ENCODE measurements at places on chromosomes 6 and 20. TPM values are rescaled to one million over a fixed set of nuclear protein-coding genes. Genes with fewer than 3 reads are reported as not detected.
A peak's percentile ranks its signal among the peaks of the same experiment; 100 is the strongest.

The CALHM5 gene
- 0.33 TPM for total RNA-seq

- no peak for DNase-seq
- H3K4me1 ChIP-seq: peaks cover 17% of the 10 kb centered on the region
- no peaks in the 10 kb centered on the region for H3K27me3 ChIP-seq
- H3K4me3 ChIP-seq: no peak overlapping the region
These were observed 7.8 kb downstream of the TP53INP2 start for GRCh38 chr20:34711813-34712430.

DNA sequence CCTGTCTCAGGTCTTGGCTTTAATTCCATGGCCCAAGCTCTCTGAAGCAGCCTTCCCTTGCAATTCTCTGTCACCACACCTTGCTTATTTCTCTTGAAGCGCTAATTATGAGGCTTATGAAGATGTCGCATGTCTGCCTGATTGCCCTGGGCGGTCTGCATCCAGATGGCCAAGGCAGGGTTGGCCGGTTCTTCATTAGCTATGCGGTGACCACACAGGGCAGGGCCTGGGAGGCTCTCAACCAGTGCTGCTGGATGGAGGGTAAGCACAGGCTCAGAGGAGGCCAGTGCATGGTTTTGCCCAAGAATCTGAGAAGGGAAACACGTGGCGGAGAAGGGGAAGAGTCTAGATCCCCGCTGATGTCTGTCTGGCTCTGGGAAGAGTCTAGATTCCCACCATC lies 528.7 kb downstream of the CDH26 start:
- no peak overlapping the region for H3K27ac ChIP-seq
- DNase-seq: no peak
- H3K4me3 ChIP-seq: no peak overlapping the region
- H3K36me3 ChIP-seq: no peaks in the 10 kb centered on the region
- no peaks in the 10 kb centered on the region for H3K4me1 ChIP-seq

The POM121L2 gene
- not detected for total RNA-seq

DNA sequence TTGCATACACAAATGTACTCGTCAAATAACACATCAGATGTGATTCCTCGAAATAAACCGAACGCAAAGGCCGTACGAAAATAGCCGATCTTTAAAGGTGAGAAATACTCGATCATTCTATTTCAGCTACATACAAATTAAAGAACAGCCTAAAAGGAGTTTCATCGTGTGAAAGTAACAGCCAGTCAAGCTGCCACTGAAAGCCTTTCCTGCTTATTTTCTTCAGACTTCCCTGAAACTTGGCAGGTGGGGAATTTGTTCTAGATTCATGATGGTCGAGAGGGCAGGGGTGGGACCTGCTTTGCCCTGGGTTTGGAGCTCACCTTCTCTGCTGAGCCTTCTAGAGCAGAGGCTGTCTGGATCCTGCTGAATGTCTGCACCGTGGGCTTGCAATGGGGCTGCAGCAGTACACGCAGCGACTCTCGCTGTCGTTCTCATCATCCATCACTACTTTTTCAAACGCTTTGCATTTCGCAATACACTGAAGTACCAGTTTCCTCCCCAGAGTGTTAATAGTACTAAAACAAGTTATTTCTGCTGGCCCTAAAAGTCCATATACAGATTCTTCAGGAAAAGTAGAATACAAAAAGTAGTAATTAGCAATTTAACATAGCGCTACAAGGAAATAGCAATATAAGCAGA lies 16.2 kb downstream of the FOXC1 start:
- no peak for DNase-seq
- H3K27ac ChIP-seq: no peak overlapping the region
- no peaks in the 10 kb centered on the region for H3K4me1 ChIP-seq
- no peaks in the 10 kb centered on the region for H3K27me3 ChIP-seq

- H3K4me3 ChIP-seq: no peak overlapping the region
- H3K27me3 ChIP-seq: no peaks in the 10 kb centered on the region
- H3K27ac ChIP-seq: no peak overlapping the region
- H3K4me1 ChIP-seq: no peaks in the 10 kb centered on the region
These were observed 72.5 kb downstream of the DZANK1 start for GRCh38 chr20:18394363-18394762.

DNA sequence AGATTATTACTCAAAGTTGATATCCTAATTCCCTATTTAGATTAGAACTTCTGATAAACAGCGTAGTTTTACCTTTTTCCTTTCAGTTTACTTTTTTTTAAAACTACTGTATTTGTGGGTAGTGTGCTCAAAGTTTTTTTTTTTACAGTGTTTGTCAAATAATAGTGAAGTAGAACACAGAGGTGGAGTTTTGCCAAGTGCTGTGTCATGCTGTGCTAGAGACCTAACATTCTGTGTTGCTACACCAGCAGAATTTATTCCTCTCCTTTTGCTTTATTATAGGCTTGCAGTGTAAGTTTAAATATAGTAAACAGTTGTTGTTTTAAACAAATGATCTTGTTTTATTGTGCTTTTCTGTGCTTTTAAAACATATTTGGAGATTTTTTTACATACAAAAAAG lies 125.4 kb downstream of the HIVEP1 start:
- no peaks in the 10 kb centered on the region for H3K27me3 ChIP-seq
- DNase-seq: peak; percentile 74
- H3K27ac ChIP-seq: no peak overlapping the region
- no peak overlapping the region for H3K4me3 ChIP-seq
- no peaks in the 10 kb centered on the region for H3K4me1 ChIP-seq

GRCh38 chr6:10402648-10403311 lies 12.1 kb downstream of the TFAP2A start:
- peaks cover 18% of the 10 kb centered on the region for H3K27me3 ChIP-seq
- no peak overlapping the region for H3K27ac ChIP-seq
- DNase-seq: no peak
- H3K4me3 ChIP-seq: no peak overlapping the region
- H3K4me1 ChIP-seq: peaks cover 13% of the 10 kb centered on the region

The HTR1E gene
- not detected for total RNA-seq

DNA sequence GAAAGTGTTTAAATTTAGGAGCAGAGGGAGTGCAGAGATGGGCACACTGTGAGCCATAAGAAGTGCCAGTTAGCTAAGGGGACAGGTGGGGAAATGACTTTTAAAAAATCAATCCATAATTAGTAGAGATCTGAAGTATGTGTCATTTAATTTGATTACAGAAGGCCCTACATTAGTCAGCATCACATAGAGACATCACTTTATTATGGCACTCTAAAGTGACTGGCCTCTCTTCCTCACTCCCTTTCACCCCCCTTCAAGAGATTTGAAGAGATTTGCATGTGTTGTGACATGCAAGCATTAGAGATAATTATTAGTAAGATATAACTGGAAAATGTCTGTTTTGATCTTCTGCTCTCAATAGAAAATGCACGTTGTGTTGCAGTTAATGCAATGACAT lies 86.7 kb downstream of the SLX4IP start:
- no peaks in the 10 kb centered on the region for H3K36me3 ChIP-seq
- no peak overlapping the region for H3K27ac ChIP-seq
- no peaks in the 10 kb centered on the region for H3K27me3 ChIP-seq

The DPPA5 gene
- not detected for total RNA-seq

DNA sequence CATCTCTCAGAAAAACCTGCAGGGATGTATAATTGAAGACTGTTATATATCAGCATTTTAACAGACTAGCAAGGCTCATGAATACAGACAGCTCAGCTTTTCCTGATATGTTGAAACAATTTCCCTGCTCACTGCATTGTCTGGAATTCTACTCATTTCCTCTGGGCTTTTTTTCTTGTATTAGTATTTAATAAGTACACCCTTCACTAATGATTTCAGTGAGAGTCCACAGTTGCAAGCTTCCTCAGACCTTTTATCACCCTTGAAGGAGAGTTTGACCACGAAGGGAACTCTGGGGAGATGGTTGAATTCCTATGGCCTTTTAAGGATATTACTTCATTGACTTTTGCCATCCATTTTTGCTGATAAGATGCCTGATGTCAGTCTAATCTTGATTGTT lies 248.7 kb downstream of the ADGB start:
- H3K27me3 ChIP-seq: no peaks in the 10 kb centered on the region
- DNase-seq: no peak
- H3K4me1 ChIP-seq: no peaks in the 10 kb centered on the region
- H3K4me3 ChIP-seq: no peak overlapping the region
- H3K36me3 ChIP-seq: no peaks in the 10 kb centered on the region
- no peak overlapping the region for H3K27ac ChIP-seq

The OR2H1 gene
- not detected for total RNA-seq

The PRDM13 gene
- total RNA-seq: not detected

The HLA-DQA1 gene
- total RNA-seq: 10.4 TPM

- no peaks in the 10 kb centered on the region for H3K4me1 ChIP-seq
- H3K36me3 ChIP-seq: no peaks in the 10 kb centered on the region
These were observed 7.2 kb downstream of the HLA-G start for GRCh38 chr6:29834564-29835436.

- no peak overlapping the region for H3K27ac ChIP-seq
- H3K27me3 ChIP-seq: no peaks in the 10 kb centered on the region
- H3K4me1 ChIP-seq: no peaks in the 10 kb centered on the region
- H3K4me3 ChIP-seq: no peak overlapping the region
These were observed 518.3 kb upstream of the ZNF337 start for GRCh38 chr20:26214991-26215390.

The ALDH8A1 gene
- 0.66 TPM for total RNA-seq

DNA sequence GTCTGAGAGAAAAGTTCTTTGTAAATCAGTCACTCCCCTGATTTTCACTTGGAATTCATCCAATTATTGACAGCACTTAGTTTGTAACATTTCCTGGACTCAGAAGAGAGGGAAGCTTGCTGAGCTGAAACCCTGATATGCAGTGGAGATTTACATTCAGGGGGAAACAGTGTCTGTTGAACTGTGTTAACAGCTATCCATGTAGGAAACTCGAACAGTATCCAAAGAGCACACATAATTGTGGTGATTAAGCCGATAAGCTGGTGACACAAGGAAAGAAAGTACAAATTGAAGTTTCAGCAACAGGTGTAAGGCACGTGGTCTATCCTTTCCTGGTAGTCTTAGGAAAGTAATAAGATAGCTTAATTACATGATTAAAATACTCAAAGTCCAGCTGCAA lies 78.1 kb upstream of the FLRT3 start:
- no peak for DNase-seq
- H3K4me1 ChIP-seq: peaks cover 8% of the 10 kb centered on the region
- no peak overlapping the region for H3K27ac ChIP-seq
- no peaks in the 10 kb centered on the region for H3K27me3 ChIP-seq

GRCh38 chr20:62142252-62143080 lies 728 bp downstream of the PSMA7 start:
- H3K27me3 ChIP-seq: no peaks in the 10 kb centered on the region
- peak overlapping the region; percentile 2 for H3K4me3 ChIP-seq
- peak overlapping the region; percentile 92 for H3K27ac ChIP-seq
- H3K4me1 ChIP-seq: peaks cover 34% of the 10 kb centered on the region

GRCh38 chr6:149872233-149872632 lies 8.1 kb upstream of the LRP11 start:
- no peaks in the 10 kb centered on the region for H3K36me3 ChIP-seq
- H3K27ac ChIP-seq: no peak overlapping the region
- no peak overlapping the region for H3K4me3 ChIP-seq
- H3K4me1 ChIP-seq: no peaks in the 10 kb centered on the region
- no peak for DNase-seq

The RSPH4A gene
- not detected for total RNA-seq

DNA sequence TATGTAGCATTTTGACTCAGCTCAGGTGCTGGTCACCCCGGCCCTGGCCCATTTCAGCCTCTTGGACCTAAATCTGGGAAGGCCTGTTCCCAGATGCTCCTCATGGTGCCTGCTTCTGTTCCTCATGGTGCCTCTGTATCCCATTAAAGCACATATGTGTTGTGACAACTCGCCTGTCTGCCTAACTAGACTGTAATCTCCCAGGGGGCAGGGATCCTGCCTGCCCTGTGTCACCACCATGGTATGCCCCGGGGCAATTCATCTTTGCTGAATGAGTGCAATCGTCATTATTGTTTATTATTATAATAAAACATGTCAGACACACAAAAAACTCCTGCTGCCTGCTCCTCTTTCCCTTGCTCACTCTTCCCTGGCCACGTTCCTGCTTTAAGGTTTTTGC lies 62.0 kb downstream of the ZFP64 start:
- H3K36me3 ChIP-seq: no peaks in the 10 kb centered on the region
- H3K4me1 ChIP-seq: no peaks in the 10 kb centered on the region
- no peak for DNase-seq
- no peak overlapping the region for H3K4me3 ChIP-seq
- H3K27ac ChIP-seq: no peak overlapping the region
- no peaks in the 10 kb centered on the region for H3K27me3 ChIP-seq

The BPIFB1 gene
- not detected for total RNA-seq

DNA sequence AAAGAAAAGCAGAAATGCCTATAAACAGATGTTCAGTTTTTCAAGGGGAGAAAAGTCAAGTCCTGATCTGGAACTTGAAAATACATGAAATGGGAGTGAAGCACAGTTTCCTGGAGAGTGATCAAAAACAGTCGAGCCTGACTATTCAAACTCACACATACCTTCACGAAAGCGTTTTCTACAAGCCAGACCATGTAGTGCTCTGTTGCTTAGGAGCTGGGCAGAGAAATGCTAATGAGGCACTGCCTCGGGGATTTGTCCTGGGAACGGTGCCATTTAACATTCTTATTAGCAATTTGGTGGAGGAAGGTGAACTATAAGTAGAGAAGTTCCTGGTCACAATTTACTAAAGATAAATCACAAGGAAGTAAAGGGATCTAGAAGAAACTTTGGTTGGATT lies 5.9 kb downstream of the NHSL1 start:
- peak; percentile 52 for DNase-seq
- peak overlapping the region; percentile 65 for H3K27ac ChIP-seq
- H3K27me3 ChIP-seq: no peaks in the 10 kb centered on the region
- H3K4me3 ChIP-seq: no peak overlapping the region

The PDE10A gene
- total RNA-seq: 16.8 TPM

GRCh38 chr20:51162015-51162414 lies 139.1 kb upstream of the KCNG1 start:
- no peaks in the 10 kb centered on the region for H3K4me1 ChIP-seq
- H3K4me3 ChIP-seq: no peak overlapping the region
- H3K27ac ChIP-seq: no peak overlapping the region
- no peaks in the 10 kb centered on the region for H3K36me3 ChIP-seq
- no peak for DNase-seq

GRCh38 chr6:141140905-141141304 lies 991.8 kb upstream of the GJE1 start:
- H3K4me1 ChIP-seq: no peaks in the 10 kb centered on the region
- H3K27ac ChIP-seq: no peak overlapping the region
- no peaks in the 10 kb centered on the region for H3K27me3 ChIP-seq
- no peak for DNase-seq
- no peak overlapping the region for H3K4me3 ChIP-seq
- no peaks in the 10 kb centered on the region for H3K36me3 ChIP-seq

DNA sequence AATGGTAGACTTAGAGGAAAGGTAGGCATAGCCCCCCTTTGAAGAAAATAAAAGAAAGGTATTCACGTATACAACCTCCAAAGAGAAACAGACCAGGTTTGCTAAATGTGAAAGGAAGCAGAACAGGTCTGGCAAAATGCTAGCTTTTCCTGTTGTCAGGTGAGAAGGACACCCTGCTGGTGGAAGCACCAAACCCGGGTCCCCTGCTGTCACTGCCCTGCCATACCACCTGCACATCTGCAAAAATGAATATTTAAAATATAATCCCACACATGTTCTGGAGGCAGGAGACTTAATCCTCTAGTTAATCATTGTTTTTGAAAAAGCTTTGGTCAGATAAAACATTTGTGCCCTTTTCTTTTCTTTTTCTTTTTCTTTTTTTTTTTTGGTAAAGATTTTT lies 48.9 kb upstream of the OLIG3 start:
- no peak for DNase-seq
- no peaks in the 10 kb centered on the region for H3K27me3 ChIP-seq
- no peaks in the 10 kb centered on the region for H3K4me1 ChIP-seq
- no peaks in the 10 kb centered on the region for H3K36me3 ChIP-seq

- H3K4me3 ChIP-seq: no peak overlapping the region
- no peak overlapping the region for H3K27ac ChIP-seq
- no peak for DNase-seq
- H3K36me3 ChIP-seq: no peaks in the 10 kb centered on the region
- no peaks in the 10 kb centered on the region for H3K4me1 ChIP-seq
- H3K27me3 ChIP-seq: no peaks in the 10 kb centered on the region
These were observed 150.7 kb upstream of the BTBD3 start for GRCh38 chr20:11766961-11767360.

All from body of pancreas (tissue), 4 donors.